ENCODE measurements at places on chromosomes 2 and 18.

- no peak for DNase-seq
Observed at GRCh38 chr2:163028807-163029206, 190.2 kb upstream of the KCNH7 start.

DNA sequence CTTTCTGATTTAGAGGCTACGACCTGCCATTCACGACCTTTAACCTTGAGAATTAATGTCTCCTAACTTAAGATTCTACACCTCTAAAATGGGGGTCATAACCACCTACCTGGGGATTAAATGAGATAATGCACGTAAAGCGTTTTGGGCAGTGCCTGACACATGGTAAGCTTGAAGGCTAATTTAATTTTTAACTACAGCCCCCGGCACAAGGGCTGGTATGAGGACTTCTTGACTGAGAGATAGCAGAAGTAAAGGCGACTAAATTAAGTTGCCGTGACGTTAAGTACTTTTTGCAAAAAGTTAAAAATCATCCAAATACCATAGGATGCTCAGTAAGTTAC, 549 bp downstream of the MRPL35 start:
- DNase-seq: no peak

DNA sequence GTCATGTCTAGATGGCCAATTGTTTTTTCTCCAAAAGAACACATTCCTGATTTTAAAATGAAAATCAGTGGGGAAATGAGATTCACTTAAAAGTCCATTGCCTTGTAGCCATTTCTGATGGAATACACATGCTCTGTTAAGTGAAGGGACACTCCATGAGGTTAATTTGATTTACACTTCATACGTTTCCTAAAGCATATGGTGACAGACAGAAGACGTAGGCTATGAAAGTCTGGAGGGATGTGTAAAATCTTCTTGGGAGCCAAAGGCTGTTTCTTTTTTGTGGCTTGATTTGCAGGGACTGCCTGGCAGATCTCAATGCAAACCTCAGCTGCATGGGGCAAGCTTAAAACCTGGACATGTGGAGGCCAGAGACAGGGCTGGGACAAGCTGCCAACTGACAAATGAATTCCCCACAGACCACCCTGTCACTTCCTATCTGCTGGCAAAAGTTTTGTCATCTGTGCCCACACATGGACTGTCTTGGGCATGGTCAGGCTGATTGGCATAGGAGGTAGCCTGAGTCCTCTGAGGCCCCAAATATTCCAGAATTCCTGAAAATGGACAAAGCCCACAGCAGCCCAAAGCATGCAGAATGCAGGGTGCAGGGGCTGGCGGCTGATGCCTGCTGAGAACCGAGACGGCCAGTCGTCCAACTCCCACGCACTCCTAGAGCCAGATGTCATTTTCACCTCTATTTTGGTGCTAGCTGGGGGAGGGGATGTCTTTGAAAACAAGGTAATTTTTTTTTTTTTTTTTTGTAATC, 73.9 kb downstream of the SDC1 start:
- DNase-seq: no peak

- no peak for DNase-seq
Observed at GRCh38 chr2:121727950-121728349, 8.7 kb downstream of the NIFK start.

GRCh38 chr2:68027959-68028358, 34.8 kb downstream of the C1D start:
- no peak for DNase-seq

DNA sequence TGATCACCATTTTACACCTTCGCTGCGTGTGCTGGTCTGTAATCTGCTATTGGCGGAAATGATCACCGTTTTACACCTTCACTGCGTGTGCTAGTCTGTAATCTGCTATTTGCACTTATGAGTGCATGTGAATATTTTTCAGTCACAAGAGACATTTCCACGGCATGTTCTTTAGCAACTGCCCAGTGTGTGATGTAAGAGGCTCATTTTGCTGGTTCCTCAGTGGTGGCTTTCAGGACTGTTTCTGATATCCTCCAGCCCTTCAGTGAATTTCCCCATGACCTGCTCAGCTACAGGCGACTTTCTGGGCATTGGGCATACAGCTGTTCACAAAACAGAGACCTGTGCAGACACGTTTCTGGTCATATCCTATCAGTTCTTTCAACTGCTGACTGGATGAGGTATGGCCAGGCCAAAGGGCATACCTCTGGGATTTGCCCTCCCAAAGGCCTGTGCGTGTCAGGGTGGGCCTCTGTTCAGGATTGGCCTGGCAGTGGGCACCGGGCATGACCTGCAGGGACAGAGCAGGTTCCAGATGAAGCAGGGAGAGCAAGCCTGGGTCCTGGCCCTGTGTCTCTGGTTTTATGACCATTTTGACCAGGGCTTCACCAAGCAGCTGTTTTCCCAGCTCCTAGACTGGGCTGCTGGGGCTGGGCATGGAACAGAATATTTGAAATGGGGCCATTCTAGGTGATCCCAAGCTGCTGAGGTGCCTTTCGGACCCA, 521 bp upstream of the PROM2 start:
- DNase-seq: no peak

Data from midbrain (tissue), 1 donor.